ENCODE measurements at places on chromosomes 16 and 17.

GRCh38 chr16:78415013-78415412 is 315.6 kb downstream of the WWOX start:
- DNase-seq, result no peak

DNA sequence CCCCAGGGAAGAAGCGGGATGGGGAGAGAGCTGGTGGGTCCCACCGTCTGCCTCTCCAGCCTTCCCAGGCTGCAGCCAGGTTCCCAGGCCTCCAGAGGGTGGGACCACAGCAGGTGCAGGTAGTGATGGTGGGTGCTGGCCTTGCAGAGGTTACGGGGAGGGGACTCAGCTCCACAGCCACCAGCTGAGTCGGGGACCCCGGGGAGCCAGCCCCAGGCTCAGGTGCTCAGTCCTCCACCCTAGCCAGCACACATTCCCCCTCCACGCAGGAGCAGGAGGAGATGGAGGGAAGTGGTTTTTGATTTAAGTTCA is 5.0 kb downstream of the TP53I13 start:
- DNase-seq, result no peak

DNA sequence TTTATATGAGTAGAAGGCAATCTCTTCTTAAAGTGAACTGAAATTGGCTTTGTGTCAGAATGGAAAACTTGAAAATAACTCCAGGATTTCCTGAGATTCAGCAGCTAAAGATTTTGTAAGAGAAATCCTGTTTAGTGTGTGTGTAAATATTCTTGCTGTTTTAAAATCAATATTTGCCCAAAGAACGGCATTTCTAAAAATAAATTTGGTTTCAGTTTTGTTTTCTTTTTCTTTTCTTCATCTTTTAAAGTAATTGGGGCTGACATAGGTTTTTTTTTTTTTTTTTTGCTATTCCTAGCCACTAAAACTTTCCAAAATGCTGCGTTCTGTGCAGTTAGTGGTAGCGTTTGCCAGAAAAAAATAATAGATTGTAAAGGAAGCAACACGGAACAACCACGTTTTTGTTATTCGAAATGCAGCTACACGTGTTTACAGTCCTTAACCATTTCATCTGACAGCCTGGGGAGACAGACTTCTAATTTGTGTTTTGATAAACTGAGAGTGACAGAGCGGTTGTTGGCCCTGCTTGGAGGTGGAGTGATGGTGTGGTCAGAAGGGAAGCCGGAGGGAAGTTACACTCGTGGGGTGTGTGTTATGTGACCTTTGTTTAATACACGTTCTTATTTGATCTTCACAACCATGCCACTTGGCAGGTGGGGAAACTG is 21.6 kb upstream of the SMPD3 start:
- DNase-seq, result no peak

- DNase-seq, result no peak
Observed at GRCh38 chr17:66677201-66677981, 157.5 kb upstream of the CACNG5 start.

GRCh38 chr16:4618645-4619418 is 4.1 kb upstream of the UBALD1 start:
- DNase-seq, result no peak

GRCh38 chr17:70123193-70123592 is 46.1 kb upstream of the KCNJ2 start:
- no peak for DNase-seq

- no peak for DNase-seq
Observed at GRCh38 chr16:20681821-20682760, 15.4 kb downstream of the ACSM1 start.

Data from activated T-cell treated with anti-CD3 and anti-CD28 coated beads for 1 hour (primary cell).